ENCODE measurements at places on chromosomes 12 and 14. TPM values are rescaled to one million over a fixed set of nuclear protein-coding genes. Genes with fewer than 3 reads are reported as not detected.
A peak's percentile ranks its signal among the peaks of the same experiment; 100 is the strongest.

GPR65 gene
- total RNA-seq: not detected

TAS2R20 gene
- 0.82 TPM for total RNA-seq

C1R gene
- total RNA-seq: 19.8 TPM

BDKRB1 gene
- total RNA-seq: not detected

LTBR gene
- total RNA-seq: 11.8 TPM

MLF2 gene
- 163 TPM for total RNA-seq

- peak overlapping the region; percentile 75 for H3K4me3 ChIP-seq
- DNase-seq: no peak
- H3K27ac ChIP-seq: peak overlapping the region; percentile 81
- peaks cover 65% of the 10 kb centered on the region for H3K4me1 ChIP-seq
These were observed 599 bp downstream of the PAPLN start for GRCh38 chr14:73237786-73238423.

DNA sequence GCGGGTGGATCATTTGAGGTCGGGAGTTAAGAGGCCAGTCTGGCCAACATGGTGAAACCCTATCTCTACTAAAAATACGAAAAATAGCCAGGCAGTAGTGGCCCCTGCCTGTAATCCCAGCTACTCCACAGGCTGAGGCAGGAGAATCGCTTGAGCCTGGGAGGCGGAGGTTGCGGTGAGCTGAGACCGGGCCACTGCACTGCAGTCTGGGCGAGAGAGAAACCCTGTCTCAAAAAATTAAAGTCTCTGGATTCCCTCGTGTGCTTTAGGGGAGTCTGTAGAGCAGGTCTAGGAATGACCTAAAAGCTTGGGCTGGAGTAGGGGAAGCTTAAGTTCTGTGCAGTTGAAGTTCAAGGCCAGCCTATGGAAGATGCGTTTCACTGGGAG is 697 bp upstream of the TULP3 start:
- H3K27me3 ChIP-seq: no peaks in the 10 kb centered on the region
- DNase-seq: no peak
- H3K4me3 ChIP-seq: peak overlapping the region; percentile 96
- H3K36me3 ChIP-seq: peaks cover 5% of the 10 kb centered on the region
- H3K27ac ChIP-seq: peak overlapping the region; percentile 99

GRCh38 chr14:45868863-45869262 is 615.9 kb upstream of the MIS18BP1 start:
- no peaks in the 10 kb centered on the region for H3K4me1 ChIP-seq
- DNase-seq: no peak
- H3K27me3 ChIP-seq: no peaks in the 10 kb centered on the region
- H3K36me3 ChIP-seq: no peaks in the 10 kb centered on the region

DNA sequence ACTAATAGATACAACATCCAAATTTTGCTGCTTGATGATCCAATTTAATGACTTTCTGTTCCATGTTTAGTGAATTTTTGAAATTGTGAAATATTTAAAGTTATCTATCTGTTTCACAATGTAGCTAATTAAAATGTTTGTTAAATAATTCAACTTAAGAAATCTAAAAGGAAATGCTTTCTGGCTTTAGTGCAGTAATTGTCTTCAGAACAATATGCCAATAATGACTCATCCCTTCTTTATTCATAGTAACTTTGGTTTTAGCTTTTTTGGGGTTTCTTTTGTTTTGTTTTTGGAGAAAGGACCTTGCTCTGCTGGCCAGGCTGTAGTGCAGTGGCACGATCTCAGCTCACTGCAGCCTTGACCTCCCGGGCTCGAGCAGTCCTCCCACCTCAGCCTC is 479.2 kb upstream of the RGS6 start:
- no peak for DNase-seq
- peaks cover 34% of the 10 kb centered on the region for H3K4me1 ChIP-seq
- H3K36me3 ChIP-seq: peaks cover 5% of the 10 kb centered on the region
- no peak overlapping the region for H3K4me3 ChIP-seq
- H3K27me3 ChIP-seq: no peaks in the 10 kb centered on the region

- peaks cover 20% of the 10 kb centered on the region for H3K4me1 ChIP-seq
- no peak overlapping the region for H3K4me3 ChIP-seq
- no peak overlapping the region for H3K27ac ChIP-seq
- H3K36me3 ChIP-seq: peaks cover 5% of the 10 kb centered on the region
These were observed 22.8 kb downstream of the C14orf132 start for GRCh38 chr14:96062010-96062409.

- H3K36me3 ChIP-seq: no peaks in the 10 kb centered on the region
- no peak for DNase-seq
- no peak overlapping the region for H3K4me3 ChIP-seq
- H3K27ac ChIP-seq: no peak overlapping the region
These were observed 243.9 kb downstream of the DIO2 start for GRCh38 chr14:79967453-79967852.

DNA sequence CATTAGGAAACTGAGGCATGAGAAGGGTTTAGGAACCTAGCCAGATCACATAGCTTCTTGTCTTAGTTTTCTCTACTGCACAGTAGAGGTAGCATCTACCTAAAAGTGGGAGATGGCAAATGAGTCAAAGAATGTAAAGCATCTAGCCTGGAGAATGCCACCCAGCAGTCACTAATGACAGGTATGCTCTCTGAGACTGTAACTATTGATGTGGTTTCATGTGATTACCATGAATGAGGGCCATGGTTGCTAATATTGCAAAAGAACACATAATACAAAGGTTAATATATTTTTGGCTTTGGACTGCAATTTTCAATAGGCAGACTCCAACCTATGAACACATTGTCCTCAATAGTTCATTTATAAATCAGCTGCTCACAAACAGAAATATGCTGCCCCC is 389.9 kb downstream of the GRIN2B start:
- peaks cover 2% of the 10 kb centered on the region for H3K27me3 ChIP-seq
- no peak overlapping the region for H3K27ac ChIP-seq
- no peak overlapping the region for H3K4me3 ChIP-seq
- H3K36me3 ChIP-seq: no peaks in the 10 kb centered on the region
- no peaks in the 10 kb centered on the region for H3K4me1 ChIP-seq

DNA sequence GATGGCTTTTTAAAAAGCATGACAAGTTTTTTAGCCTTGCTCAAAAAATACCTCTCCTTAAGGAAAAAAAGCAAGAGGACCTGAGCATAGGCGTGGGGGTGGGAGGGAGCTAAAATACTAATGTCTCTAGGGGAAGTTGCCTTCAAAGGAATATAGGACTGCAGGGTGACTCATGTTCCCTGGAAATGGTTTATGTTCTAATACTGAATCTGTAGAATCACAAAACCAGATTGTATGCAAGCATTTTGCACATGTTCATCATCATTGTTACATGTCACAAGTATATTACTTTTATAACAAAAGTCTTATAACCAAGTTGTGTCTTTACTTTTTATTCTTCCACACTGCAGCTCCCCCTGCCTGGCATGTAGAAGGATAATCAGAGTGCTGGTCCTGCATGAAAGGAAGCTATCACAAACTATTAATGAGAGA is 36.6 kb downstream of the GPR135 start:
- H3K4me3 ChIP-seq: no peak overlapping the region
- H3K27ac ChIP-seq: peak overlapping the region; percentile 83
- H3K27me3 ChIP-seq: no peaks in the 10 kb centered on the region
- H3K36me3 ChIP-seq: peaks cover 3% of the 10 kb centered on the region
- no peak for DNase-seq

Measured in chondrocyte (in vitro differentiated cells).